ENCODE measurements at places on chromosomes 2 and 18.

DNA sequence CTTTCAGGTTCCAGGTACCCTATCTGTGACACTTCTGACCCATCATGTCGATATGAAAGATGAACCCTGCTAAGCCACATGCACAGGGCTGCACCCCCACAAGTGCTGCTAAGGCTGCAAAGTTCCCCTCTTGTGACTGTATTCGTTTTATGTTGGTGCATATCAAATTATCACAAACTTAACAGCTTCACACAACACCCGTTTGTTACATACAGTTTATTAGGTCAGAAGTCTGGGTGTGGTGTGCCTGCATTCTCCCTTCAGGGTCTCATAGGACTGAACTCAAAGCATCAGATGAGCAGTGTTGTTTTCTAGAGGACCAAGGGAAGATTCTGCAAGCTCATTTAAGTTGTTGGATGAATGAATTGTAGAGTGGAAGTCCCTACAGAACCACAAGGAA, 199.4 kb downstream of the ANAPC1 start:
- no peak for DNase-seq

DNA sequence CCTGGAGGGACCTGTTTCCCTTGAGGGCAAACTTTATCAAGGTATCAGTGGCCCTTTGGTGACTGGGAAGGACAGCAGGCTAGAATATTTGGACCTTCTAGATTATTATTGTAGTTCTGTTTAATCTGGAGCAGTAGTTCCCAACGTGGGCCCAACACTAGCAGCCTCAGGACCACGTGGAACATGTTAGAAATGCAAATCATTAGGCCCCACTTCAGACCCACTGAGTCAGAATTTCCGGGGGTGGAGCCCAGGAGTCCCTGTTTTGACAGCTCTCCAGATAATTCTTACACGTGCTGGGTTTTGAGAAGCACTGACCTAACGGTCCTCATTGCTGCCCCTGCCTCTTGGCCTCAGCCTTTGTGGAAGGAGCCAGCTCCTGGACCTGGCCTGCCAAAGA, 25.5 kb upstream of the DYNC2LI1 start:
- DNase-seq, result no peak

GRCh38 chr18:46302528-46303485, 198.6 kb downstream of the HAUS1 start:
- no peak for DNase-seq

DNA sequence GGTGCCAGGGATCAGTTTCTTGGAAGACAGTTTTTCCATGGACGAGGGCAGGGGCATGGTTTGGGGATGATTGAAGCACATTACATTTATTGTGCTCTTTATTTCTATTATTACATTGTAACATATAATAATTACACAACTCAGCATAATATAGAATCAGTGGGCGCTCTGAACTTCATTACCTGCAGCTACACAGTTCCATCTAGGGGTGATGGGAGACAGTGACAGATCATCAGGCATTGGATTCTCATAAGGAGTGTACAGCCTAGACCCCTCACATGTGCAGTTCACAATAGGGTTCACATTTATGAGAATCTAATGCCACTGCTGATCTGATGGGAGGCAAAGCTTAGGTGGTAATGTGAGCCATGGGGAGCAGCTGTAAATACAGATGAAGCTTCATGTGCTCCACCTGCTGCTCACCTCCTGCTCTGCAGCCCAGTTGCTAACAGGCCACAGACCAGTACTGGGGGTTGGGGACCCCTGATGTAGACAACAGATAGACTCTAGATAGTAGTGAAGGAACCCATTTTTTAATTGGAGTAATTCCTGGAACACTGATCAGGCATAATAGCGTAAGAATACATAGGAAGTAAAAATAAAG, 41.5 kb upstream of the MC4R start:
- no peak for DNase-seq

- no peak for DNase-seq
Measured at GRCh38 chr2:30425326-30425725, 21.7 kb upstream of the LCLAT1 start.

- no peak for DNase-seq
Measured at GRCh38 chr2:209988010-209988409, 14.4 kb upstream of the RPE start.

DNA sequence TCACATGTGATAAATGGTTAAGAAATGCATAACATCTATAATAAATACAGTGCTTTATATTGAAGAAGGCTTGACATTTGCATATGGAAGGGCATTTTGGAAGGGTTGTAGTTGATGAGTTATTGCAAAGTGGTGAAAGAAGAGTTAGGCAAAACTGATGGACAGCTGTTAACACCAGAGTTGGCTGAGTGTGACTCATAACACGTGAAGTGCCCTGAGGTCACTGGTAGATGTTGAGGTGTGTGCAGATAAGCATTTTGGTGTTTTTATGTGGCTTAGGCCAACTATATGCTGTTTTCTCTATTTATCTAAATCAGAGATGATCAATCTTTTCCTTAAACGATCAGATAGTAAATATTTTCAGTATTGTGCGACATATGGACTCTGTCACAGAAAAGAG, 154.3 kb upstream of the KCNH7 start:
- DNase-seq, result no peak

- no peak for DNase-seq
Measured at GRCh38 chr2:108446703-108447102, 2.3 kb upstream of the GCC2 start.

DNA sequence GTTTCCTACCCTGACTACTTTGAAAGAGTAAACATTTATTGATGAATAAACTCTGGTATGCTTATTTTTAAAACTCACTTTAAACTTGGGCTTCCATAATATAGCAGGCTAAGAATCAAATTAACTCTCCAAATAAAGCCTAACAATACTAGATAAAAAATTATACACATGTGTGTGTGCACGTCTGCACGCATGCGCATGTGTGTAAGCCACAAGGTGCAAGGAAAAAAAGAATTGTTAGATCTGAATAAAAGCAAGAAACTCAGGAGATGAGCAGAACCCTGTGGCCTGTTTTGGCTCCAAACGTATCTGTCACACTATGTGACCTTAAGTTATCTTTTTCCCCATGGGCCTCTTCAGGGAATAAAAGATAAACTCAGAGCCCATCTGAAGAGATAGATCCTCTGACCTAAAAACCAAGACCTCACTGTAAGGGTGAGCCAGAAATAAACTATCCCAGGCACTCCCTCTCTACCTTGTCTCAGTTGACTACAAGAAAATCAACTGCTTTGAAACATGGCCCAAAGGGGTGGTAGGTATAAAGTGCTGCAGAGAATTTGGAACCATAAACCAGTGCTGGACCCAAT, 6.3 kb downstream of the HDHD2 start:
- DNase-seq, result no peak

DNA sequence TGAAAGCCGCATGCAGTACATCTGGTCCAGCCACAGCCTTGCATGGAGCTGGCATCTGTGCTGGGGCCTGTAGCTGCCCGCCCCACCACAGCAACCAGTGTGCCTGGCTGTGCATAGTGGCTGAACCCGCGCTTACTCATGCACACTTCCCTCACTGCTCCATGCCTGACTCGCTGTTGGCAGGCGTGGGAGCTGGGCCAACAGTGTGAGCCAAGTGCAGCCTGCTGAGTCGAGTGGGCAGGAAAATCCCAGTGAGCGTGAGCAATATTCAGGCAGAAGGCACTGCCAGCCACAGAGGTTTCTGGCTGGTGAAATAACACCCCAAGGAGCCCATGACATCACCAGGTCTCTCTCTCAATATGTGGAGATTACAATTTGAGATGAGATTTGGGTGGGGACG, 1674.1 kb upstream of the TMEFF2 start:
- no peak for DNase-seq

DNA sequence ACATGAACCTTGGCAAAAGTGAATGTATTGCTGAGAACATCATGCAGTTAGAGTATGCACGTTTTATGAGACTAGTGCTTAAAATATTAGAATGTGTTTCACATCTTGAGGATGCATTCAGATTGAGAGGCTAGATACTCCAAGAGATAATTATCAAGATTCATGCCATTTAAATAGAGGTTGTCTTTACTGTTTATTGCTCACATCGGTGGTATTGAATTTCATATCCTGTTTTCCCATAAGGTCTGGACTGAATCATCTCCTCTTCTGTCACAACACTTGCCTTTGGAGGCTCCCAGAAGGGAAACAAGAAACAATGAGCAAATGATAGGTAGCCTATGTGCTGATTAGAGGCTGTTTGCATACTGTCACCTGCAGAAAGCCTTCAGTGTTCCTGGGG, 83.8 kb downstream of the CLHC1 start:
- no peak for DNase-seq

DNA sequence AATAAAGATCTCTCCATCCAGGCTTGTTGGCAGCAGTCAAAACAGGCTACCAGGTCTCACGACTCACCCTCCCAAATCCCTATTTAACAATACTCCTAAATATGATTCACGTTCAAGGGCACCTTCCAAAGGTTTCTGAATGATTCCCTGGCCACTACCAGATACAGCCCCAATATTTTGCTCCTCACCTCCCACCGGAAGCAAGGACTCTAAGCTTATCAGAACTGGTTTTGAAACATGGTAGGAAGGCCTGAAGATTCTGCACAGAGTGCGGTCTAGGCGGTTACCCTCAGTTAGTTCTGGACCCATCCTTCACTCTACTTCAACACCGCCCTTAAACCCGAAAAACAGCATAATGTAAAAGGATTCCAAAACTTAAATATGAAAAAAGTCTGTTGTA, 5.2 kb downstream of the PPP4R1 start:
- no peak for DNase-seq

DNA sequence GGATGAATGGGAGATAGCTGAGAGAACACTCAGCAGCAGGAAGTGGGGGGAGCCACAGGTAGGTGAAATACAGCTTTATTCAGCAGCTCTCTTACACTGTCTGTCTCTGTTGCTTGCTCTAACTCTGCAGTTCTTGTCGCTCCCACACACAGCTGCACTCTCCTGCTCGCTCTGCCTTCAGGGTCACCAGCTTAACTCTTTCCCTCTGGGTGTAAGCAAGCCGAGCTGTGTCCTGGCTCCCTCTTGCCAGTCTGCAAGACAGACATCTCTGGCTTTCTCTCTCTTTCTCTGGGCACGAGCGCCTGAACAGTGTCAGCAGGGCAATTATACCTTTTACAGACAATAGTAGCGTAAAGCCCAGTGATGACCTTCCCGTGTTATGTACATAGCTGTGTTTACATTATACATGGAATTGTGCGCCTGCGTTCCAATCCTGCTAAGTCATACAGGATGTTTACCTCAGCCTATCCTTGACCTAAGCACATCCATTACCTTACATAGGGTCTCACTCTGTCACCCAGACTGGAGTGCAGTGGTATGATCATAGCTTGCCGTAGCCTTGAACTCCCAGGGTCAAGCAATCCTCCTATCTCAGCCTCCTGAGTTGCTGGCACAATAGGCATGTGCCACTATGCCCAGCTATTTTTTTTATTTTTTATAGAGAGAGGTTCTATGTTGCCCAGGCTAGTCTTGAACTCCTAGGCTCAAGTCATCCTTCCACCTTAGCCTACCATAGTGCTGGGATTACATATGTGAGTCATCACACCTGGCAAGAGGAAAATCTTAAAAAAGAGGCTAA, 57.8 kb upstream of the CHN1 start:
- DNase-seq, result no peak

DNA sequence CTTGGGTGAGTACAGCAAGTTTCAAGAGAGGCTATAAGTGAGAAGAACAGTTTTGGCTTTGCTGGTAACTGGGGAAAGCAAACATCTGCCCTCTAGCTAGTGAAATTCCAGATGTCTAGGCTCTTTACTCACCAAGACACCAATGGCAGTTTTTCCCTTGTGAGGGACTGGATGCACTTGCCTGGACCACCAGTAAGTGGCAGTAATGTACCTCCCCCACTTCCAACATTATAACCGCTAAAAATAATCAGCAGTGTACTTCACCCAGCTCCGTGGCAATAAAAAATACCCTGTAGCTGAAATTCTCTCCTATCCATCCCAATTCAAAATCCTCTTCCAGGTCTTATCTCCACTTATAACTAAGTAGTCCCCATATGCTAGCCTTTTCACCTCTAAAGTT, 383.9 kb downstream of the ARHGAP15 start:
- no peak for DNase-seq

- no peak for DNase-seq
Measured at GRCh38 chr18:3328532-3328931, 66.6 kb downstream of the MYL12B start.

DNA sequence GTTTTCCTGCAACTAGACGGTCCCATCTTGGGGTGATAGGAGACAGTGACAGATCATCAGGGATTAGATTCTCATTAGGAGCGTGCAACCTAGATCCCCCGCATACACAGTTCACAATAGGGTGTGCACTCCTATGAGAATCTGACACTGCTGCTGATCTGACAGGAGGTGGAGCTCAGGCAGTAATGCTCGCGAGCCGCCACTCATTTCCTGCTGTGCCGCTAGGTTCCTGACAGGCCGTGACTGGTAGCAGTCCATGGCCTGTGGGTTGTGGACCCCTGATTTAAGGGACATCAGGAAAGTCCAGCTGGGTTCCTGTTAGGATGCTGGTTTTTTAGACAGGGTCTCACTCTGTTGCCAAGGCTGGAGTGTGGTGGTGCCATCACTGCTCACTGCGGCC, 48.7 kb downstream of the PTPRM start:
- no peak for DNase-seq

- no peak for DNase-seq
Measured at GRCh38 chr2:226086190-226086589, 686.7 kb downstream of the NYAP2 start.

- no peak for DNase-seq
Measured at GRCh38 chr2:181822097-181822496, 69.4 kb upstream of the ITPRID2 start.

- no peak for DNase-seq
Measured at GRCh38 chr2:220695397-220696279, 876.5 kb downstream of the EPHA4 start.

DNA sequence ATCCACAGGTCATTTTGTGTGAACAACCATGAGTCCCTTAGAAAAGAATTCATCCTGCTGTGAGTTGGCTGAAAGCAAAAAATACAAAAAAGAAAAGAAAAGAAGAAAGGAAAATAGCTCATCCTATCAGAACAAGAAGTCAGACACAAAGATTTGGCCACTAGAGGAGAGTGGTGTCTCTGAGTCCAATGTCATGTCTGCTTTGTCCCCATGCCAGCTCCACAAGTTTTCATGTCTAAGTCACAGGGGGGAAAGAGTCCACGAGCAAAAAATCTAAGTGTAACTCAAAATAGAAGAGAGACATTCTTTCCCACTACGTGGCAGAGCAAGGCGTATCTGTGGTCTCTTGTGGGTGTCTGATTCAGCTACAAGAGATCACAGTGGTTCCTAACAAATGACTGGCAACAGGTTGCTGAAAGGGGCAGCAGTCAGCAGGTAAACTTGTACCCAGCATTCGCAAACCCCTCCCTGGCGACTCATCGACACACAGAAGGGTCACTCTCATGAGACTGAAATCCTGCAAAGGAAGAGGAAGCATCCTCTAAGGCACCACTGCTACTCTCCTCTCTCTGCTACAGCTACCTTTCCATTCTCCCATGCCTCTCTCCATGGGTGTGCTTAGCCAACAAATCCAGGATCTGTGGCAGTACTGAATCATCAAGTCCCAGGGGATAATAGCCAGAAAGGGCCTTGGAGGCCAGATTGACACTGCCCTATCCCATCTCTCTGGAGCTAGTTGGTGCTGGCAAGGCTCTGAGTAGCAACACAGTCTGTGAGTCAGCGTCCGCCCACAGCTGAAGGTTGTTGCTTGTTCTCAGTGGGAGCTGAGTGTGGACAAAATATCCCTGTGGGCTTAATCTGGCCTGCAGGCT, 123.0 kb upstream of the SLC39A10 start:
- DNase-seq, result peak; percentile 53
